SHP77 (cell line): ENCODE measurements at places on chromosomes 12 and 14.

GRCh38 chr14:65483647-65484046, 71.1 kb downstream of the FUT8 start:
- no peak for DNase-seq

- DNase-seq, result no peak
Observed at GRCh38 chr14:33347796-33348195, 409.1 kb downstream of the NPAS3 start.

- no peak for DNase-seq
Observed at GRCh38 chr12:81441629-81442028, 317.5 kb downstream of the PPFIA2 start.

DNA sequence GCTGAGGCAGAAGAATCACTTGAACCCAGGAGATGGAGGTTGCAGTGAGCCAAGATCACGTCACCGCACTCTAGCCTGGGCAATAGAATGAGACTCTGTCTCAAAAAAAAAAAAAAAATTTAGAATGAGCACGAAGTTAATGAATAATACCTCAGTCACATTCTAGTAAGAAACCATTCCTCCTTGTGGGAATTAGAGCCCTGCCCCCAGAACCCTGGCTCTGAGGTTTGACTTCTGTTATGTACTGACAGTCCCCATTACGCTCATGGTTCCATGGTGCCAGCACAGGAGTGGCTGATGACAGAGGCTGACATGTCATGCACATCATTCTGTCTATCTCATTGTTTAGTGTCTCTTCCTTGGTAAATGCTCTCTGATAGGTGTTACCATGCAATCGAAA, 132.6 kb upstream of the FGD4 start:
- no peak for DNase-seq

DNA sequence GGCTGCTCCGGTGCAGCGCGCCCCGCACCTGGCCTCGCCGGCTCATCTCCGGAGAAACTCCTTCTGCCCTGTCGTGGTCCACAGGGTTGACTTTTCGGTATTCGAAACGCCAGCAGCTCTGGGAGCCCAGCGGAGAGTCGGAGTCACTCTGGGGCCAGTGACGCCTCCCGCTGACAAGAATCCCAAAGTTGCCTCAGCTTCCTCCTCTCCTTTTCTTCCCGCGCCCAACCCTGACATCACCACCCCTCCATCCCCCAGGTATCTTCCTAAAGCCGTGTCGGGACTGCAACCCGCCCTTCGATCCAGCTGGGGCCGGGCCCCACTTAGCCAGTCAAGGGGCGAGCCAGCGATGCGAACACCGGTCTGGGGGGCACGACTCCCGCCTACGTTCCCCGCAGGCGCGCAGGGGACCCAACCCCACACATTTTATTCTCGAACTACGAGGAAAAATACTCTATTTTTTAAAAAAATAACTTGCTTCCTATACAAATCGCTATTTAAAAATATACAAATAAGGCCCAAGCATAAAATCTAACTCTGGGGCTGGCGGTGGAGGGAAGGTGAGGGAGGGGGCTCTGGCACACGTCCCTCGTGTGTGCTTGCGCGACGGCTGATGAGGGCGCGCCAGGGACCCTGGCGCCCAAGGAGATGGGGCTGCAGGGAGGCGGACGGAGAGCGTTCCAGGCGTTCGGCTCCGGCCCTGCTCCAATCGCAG, 2.1 kb downstream of the NKX2-8 start:
- no peak for DNase-seq

DNA sequence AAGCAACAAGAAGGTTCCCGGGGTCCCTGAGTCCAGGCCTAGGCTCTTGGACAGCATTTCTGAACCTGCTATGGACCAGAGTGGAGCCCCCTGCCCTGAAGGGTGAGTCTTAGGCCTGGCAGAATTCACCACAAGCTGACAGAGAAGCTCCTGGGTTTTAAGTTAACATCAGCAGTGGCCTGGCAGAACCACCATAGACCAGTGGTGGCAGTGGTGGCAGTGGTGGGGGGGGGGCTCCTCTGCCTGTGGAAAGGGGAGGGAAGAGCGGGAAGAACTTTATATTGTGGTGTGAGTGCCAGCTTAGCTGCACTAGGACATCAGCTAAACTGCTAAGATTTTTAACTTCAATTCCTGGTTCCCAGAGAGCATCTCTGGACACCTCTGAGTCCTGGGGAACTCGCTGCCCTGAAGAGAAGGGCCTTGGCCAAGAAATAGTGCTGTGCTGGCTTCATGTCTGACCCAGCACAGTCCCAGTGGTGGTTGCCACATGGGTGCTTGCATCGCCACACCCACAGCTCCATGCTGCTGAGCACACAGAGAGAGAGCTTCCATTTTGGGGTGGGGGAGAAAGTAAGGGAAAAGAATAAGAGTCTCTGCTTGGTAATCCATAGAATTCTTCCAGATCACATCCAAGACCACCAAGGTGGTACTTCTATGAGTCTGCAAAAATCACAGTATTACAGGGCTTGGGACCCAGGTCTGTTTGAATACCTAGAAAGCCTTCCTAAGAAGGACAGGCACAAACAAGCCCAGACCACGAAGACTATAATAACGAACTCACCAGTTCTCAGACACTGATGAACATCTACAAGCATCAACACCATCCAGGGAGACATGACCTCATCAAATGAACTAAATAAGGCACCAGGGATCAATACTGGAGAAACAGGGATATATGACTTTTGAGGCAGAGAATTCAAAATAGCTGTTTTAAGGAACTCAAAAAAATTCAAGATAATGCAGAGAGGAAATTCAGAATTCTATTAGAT, 20.4 kb upstream of the RNF212B start:
- no peak for DNase-seq
